Astrocyte (in vitro differentiated cells and primary cell): ENCODE measurements at places on chromosomes 6 and 20. TPM values are rescaled to one million over a fixed set of nuclear protein-coding genes. Genes with fewer than 3 reads are reported as not detected.

GRCh38 chr6:6694368-6694780, 105.9 kb downstream of the LY86 start:
- no peak for DNase-seq

- DNase-seq: peak; percentile 75
These were observed 110.9 kb downstream of the SMLR1 start for GRCh38 chr6:130937942-130938604.

GRCh38 chr6:155889410-155889809, 433.8 kb upstream of the NOX3 start:
- no peak for DNase-seq

GRCh38 chr20:19903168-19903811, 113.9 kb upstream of the NAA20 start:
- DNase-seq: no peak

DNA sequence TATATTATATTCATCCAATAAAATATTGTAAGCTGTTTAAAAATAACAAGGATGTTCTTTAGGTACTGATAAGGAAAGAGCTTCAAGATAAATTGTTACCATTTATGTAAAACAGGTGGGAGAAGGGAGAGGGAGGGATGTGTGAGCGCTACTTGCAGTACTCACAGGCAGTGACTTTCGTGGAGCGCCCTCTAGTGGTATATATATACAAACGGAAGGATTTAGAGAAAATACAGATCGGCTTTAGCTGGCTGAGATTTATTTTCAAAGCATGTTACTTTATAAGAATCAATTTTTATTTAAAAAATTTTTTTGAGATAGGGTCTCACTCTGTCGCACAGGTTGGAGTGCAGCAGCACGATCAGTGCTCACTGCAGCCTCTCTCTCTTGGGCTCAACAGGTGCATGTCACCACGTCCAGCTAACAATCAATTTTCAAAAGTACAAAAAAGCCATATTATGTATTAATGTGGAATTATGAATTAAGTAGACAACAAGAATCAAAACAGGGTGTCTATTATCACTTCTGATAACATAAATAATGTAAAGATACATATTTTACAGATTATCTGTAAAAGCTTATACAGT, 3.3 kb upstream of the MOG start:
- DNase-seq: peak; percentile 52

GRCh38 chr6:113684382-113684901, 172.7 kb upstream of the MARCKS start:
- DNase-seq: peak; percentile 51

GRCh38 chr6:74742793-74743508, 462.9 kb downstream of the COL12A1 start:
- DNase-seq: no peak

The HLA-DOA gene
- total RNA-seq: 0.48 and 0.89 TPM in 2 replicates

The BPI gene
- not detected in 2 replicates for total RNA-seq

The NRSN1 gene
- not detected in 2 replicates for total RNA-seq

The TNFRSF21 gene
- total RNA-seq: 214 and 244 TPM in 2 replicates

The MACROD2 gene
- 2.4 and 2.8 TPM in 2 replicates for total RNA-seq

The MATN4 gene
- total RNA-seq: 0.19 and 0.20 TPM in 2 replicates

The NECAB3 gene
- 19.5 and 22.3 TPM in 2 replicates for total RNA-seq

The MYLK4 gene
- 0.23 and 0.55 TPM in 2 replicates for total RNA-seq

The PTPRT gene
- total RNA-seq: 0.25 TPM in 1 of 2 replicates, not detected in the other
